ENCODE measurements at places on chromosomes 7 and 10.

DNA sequence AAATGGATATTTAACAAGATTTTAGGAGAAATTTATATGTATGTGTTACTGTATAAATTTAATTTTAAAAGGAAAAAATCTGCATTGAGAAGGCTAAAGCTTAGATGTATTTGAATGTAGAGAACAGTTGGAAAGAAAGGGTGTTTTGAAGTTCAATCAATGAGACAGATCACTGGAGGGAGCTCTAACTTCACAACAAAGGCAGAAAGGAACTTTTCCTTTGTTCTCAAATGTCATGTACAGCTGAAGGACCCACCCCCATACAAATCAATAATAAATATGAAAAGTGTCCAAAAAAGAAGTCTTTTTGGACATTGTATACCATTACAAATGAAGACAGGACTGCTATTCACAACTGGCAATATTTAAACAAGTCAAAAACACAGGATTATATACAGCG, 403.4 kb downstream of the DNAJB9 start:
- DNase-seq = no peak

DNA sequence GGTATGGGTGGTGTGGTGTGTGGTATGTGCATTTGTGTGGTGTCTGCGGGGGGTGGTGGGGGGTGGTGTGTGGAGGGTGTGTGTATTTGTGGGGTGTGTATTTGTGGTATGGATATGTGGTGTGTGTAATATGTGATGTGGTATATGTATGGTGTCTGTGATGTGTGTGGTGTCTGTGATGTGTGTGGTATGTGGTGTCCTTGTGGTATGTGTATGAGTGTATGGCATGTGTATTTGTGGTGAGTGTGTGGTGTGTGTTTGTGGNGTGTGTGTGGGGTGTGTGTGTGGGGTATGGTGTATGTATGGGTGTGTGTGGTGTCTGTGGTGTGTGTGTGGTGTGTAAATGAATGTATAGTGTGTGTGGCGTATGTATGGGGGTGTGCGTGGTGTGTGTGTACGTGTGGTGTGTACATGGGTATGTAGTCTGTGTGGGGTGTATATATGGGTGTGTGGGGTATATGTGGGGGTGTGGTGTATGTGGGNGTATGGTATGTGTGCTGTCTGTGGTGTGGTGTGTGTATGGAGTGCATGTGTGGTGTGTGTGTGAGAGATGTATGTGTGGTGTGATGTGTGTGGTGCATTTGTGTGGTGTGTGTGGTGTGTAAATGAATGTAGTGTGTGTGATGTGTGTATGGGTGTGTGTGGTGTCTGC, 27.1 kb upstream of the CHST15 start:
- DNase-seq = no peak

DNA sequence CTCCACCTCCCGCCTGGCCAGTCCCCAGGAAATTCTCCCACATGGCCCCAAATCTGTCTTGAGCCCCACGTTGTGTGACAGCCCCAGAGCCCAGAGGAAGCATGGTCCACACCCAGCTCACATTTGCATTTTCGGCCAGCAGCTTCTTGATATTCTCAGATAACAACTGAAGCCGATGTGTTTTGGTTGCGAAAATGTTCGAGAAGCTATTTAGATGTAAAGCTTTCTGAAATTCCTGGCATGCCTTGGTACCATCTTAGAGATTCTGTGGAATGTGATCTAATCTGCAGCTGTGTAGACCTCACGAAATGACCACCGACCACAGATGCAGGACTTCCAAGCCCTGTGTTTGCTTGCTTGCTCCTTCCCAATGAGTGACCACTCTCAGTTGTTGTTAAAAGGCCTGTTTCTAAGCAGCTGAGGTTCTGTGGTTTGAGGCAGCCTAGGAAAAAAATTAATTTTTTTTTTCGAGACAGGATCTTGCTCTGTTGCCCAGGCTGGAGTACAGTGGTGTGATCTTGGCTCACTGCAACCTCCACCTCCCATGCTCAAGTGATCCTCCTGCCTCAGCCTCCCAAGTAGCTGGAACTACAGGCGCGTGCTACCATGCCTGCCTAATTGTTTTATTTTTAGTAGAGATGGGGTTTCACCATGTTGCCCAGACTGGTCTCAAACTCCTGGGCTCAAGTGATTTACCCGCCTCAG, 8.8 kb downstream of the SLC4A2 start:
- DNase-seq = no peak

GRCh38 chr10:120508393-120508792, 51.4 kb downstream of the PLPP4 start:
- DNase-seq = no peak

DNA sequence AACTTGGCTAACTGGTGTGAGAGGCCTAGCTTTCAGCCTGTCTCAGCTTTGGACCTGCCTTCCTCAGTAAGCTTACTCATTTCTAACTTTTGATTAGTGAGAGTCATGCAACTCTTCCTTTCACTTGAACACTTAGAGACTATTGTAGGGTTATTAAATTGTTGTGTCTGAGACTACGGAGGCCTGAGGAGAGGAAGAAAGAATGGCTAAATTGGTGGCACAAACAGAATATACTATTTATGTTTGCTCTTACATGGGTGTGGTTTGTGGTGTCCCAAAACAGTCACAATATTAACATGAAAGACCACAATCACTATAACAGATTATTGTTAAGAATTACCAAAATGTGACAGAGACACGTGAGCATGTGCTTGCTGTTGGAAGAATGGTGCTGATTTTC, 82.1 kb downstream of the TRIM24 start:
- DNase-seq = no peak

GRCh38 chr7:100604028-100604975, 2.1 kb downstream of the PCOLCE start:
- DNase-seq = peak; percentile 90

DNA sequence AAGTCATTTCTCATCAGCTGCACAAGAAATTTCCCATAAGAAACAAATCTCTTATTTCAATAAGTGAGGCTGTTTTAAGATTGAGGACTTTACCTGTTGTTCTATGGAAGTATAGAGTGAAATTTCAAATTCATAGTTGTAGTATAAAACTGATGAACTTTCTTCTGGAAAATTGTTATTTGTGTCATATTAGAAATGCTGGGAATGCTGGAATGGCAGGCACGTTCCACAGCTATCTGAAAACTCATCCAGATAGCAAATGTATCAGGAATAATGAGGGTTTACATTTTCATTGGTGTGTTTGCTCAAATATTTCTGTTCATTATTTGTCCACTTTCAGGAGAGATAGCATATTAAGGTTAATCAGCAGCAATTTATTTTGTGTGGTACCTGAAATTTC, 40.8 kb downstream of the CPED1 start:
- no peak for DNase-seq

GRCh38 chr10:119370111-119370741, 162.9 kb downstream of the GRK5 start:
- DNase-seq = no peak

DNA sequence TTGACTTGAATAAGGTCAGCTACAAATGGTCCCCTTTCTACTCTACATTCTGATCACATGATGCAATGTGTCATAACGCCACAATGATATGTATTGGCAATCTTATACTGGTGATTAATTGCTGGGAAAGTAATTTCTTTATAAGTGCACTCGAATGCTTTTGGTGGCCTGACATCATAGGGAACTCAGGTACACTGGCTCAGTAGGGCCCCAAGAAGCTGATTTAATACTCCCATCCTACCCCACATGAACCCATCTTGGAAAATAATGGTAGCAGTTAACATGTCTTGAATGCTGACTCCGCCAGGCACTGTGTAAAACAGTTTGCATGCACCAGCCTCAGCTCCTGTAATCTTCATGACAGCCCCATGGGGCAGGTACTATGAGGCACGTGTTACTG, 186.9 kb downstream of the SNX10 start:
- DNase-seq = no peak

- no peak for DNase-seq
These were observed 173.1 kb upstream of the POM121L12 start for GRCh38 chr7:52862321-52862720.

DNA sequence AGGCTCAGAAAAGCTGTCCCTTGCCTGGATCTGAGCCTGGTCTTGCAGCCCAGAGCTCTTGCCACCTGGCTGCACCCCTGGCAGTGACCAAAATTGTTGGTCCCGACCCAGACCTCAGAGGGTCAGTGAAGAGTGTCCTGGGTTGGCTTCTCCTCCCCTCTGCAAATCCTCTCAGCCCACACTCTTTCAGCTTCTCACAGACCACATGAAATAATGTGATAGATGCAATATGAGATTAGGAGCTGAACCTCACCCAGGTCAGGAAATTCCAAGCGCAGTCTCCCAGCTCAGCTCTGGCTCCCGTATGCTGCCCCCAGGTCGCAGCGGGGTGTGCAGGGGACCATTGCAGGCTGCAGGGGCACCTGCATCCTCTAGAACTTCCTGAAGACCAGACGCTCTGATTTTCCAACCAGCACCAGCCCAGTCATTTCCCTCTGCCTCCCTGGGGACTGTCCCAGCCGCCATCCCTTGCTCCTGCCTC, 19.6 kb upstream of the RET start:
- DNase-seq = no peak

DNA sequence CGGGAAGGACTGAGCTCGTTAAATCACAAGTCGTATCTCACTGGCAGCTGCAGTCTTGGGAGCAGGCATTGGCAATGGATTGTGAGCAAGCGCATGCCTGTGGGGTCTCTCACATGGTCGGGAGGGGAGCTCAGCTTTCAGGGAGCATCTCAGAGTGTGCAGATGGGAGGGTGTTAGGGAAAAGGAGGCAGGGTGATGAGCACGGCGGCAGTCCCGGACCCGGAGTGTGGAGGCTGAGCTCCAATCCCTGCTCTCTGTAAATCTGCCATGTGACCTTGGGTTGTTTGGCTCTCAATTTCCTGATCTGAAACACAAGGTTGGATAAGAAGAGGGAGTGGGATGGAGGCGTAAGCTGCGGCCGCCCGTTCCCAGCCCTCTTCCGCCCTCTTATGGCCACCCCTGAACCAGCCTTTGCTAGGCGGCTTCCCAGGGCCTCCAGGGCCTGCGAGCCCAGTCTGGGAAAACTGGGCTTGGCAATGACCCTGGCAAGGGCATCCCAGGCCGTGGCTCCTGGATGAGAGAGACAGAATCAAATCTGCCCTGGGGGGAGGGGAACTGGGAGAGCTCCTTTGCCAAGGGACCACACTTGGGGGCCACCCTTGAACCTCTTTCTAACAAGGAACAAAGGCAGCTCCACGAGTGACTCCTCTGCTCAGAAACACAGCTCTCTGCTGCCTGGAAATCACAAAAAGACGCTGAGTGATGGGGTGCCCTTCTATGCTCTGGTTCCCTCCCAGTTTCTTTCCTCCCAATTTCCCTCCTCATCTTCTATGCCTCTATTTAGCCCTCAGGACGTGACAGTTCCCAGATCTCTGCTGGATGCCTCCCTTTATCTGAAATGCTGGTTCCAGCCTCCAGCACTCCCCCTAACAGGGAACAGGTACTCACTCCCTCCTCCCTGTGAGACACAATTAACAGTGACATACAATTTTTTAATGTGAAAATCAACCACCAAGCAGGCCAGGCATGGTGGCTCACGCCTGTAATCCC, 41.7 kb upstream of the LOXL4 start:
- DNase-seq = peak; percentile 89

DNA sequence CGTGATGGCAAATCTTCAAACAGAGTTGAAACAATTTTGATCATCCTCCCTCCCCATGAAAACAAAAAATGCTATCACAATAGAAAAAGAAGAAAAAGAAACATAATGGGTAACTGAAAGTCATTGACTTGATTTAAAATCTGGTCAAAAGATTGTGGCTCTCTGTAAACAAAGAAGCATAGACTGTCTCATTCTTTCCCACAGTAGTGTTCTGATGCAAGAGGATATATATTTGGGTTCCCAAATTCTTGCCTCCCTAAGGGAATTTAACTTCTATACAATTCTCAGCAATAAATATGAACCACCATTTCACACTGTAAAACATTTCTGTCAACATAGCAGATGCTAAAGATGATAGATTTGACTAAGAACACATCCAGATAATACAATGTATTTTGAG, 32.8 kb upstream of the MEOX2 start:
- DNase-seq = no peak

DNA sequence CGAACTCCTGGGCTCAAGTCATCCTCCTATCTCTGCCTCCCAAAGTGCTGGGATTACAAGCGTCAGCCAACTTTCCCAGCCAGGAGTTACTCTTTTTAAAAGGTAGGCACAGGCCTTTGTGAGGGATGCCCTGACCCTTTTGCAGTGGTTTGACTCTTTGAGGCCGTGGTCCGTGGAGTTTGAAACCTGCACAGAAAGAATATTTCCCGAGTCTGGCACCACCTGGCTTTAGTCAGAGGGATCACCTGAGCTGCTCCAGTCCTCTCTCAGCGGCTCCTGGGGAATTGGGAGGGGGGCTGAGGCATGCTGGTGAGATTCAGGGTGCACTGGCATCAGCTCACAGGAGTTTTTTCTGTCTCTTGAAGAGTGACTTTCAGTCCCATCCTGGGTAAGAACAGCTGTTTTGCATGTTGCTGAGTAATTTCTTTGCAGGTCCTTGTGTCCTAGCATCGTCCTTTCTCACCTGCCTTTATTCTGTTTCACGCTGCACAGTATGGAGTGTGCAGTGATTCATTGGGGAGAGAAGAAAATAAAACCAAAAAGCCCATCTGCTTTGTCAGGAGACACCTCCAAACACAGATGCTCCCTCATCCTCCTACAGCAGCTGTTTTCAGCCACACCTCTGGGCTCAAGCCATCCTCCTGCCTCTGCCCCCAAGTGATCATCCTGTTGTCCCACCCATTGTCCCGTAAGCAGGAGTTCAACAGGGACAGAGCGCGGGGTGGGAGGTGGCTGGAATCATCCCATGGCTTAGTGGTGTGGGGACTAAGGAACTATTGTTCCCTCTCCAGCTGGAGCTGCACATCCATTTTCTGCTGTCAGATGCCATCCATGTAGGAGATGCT, 284.7 kb downstream of the CAMK1D start:
- no peak for DNase-seq

GRCh38 chr10:123496996-123497660, 169.0 kb upstream of the GPR26 start:
- DNase-seq = no peak

DNA sequence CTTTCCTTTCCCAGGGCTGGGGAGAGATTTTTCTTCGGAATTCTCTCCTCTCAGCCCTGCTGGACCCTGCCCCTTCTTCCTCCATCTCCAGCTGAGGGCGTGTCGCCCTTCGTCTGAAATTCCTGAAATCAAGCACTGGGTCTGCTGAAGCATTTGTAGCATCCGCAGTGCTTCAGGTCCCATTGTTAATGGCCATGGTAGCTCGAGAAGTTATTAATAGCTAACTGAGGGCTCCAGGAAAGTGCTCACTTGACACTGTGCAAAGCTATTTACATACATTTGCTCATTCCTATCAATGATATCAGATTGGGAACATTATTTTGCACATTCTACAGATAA, 515 bp downstream of the FAM149B1 start:
- DNase-seq = peak; percentile 62

All from A549 (cell line).